ENCODE measurements at places on chromosomes 7 and 10.

DNA sequence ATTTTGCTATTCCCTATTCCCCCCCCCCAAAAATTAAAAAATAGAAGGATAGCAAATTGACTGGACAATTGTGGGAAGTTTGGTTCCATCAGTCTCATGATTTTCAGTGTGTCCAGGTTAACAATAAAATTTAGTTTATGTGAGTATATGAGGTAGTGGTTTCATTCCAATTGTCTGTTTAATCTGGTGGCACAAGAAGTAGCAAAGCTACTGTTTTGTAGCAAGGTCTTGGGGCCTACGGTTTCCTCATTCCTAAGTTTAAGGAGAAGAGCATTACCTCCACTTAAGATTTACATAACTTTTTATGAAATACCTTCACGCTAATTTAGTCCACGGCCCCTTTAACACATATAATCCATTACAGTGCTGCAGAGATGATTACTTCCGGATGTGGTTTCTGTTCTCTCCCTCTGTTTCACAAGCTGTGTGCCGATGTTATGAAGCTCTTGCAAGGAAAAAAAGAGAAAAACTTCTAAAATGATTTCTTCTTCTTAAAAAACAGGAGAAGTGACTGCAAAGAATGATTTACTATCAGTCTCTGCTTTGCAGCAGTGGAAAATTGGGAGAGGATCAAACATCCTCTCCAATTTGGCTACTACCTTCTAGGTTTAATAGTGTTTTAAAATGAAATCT is 32.7 kb upstream of the NPVF start:
- DNase-seq = no peak

DNA sequence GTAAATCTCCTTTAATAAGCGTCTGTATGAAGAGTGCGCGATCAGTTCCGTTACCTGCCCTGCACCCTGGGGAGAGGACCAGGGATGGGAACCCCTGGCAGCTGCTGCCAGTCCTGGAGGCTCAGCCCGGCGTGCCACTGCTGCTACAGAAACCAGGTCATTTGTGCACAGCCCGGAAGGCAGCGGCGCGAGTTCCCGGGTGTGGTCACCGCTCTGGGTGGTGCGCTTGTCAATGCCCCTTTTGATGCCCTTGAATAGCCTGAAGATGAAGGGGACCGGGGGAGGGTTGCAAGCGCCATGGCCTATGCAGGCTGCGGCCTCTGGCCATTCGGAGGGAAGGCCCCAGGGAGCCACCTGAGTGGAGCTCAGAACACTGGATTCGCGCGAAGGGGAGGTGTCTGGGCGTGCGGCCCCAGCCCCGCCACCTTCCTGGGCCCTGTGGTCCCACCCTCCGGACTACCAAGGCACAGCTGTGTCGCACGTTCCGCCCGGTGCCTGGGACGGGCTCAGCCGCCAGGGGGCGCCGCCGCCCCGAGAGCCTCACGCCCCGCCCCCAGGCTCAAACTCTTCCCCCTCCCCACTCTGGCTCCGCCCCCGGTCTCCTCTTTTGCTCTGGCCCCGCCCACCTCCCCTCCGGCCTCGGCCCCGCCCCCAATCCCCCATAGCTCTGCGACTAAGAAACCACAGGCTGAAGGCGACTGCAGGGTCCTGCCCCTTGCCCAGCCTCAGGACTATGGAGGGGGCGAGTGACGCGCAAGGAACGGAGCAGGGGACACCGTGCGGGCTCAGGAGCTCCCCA is 16.5 kb downstream of the AP5Z1 start:
- peak; percentile 84 for DNase-seq

- DNase-seq = no peak
Measured at GRCh38 chr7:95922191-95922590, 149.8 kb downstream of the DYNC1I1 start.

DNA sequence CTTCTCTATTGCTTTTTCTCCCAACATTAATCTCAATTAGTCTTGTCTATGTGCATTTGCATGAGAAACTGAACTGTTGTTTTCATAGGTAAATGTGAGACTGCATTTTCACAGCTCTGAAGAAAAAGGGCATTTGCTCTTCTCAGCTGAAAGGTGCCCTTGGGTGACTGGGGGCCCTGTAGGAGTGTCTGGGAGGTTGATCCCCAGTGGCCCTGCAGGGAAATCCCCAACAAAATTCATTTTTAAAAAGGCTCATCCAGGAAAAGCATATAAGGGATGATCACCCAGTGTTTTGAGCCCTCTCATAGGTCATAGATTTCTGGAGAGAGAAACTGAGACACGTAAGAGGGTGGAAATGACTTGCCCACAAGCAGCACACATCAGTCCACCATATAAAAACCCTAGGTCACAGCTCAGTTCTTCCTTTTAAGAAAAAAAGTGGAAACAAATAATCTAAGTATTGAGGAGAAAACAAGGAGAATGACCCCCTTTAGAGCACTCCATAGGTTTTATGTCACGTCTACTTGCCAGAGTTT is 190.3 kb upstream of the AHR start:
- no peak for DNase-seq

- DNase-seq = no peak
Measured at GRCh38 chr7:74365322-74366022, 76.3 kb downstream of the CLIP2 start.

DNA sequence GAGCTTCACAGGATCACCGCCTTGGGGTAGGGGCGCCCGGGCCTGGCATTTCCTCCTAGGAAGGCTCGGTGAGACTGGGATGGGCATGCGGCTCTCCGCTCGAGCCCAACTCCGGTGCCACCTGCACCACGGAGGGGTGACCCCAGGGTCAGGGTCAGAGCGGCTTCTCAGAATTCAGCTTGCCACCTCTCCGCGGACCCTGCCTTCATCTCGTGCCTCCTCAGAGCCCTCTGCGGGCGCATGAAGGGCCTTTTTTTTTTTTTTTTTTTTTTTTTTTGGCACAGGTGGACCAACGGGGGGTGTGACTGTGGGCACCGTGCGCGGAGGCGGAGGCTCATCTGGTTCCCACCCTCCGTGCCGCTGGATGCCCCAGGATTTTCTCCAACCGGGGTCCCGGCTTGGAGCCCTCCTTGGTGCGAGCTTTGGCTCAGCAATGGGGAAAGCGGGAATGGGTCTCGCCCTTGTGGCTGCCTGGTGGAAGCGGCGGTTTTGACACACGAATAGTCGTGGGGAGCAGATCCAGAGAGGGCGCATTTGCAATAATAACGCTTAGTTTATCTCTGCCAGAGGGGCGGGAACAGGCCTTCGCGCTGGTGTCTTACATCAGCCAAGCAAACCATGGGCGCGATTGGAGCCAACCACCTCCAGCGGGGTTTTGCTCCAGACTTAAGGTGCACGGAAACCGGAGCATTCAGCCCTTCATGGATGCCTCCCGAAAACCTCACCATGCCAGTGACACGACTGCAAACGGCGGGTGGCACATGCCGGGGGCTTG is 5.0 kb upstream of the TNRC18 start:
- DNase-seq = no peak

DNA sequence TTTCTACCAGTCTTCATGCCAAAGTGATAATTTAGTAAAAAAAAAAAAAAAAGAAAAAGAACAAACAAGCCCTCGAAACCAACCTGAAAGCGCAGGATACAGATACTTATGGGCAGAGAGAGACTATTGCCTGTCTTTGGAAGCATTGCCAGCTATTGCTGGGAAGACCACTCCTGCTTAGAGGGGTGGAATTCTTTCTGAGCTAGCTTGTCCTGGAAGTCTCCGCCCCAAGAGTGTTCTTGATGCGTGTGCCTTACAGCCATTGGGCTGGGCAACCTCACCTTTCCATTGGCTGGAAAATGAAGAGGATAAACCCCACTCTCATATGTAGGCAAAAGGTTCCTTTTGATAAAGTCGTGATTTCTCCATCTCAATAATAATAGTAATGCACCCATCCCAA is 19.9 kb upstream of the INSYN2A start:
- no peak for DNase-seq

GRCh38 chr7:18175801-18176450 is 148.3 kb upstream of the PRPS1L1 start:
- DNase-seq = no peak

DNA sequence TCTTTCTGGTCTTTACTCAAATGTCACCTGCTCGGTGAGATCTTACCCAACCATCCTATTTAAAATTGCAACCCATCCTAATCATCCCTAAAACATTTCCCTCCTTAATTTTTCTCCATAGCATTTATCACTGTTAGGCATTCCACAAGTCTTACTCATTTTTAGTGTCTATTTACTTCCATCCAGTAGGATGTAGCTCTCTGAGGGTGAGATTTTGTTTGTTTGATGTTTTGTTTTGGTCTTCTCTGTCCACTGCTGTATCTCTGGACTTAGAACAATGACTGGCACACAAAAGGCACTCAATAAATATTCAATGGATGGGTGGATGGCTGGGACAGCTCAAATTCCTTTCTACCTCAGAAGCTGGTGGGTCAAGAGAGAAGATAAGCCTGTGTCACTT is 15.8 kb upstream of the DUSP5 start:
- DNase-seq = no peak

- no peak for DNase-seq
Measured at GRCh38 chr10:121450247-121450646, 148.0 kb downstream of the FGFR2 start.

DNA sequence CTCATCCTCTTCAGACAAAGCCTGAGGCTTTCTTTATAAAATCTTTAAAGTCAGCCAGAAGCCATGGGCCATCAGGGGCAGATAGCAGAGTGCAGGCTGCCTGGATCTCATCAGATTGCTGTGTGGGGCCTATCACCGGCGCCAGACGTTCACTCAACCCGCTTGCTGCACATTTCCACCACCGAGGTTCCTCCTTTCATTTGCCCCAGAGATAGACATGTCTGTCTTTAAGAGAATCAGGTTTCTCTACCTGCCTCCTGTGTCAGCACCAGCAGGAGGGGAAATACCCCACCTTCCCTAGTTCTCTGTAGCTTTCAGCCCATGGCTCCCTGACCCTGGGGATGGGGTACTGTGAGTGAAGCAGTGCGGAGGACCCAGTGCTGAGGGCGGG is 22.0 kb downstream of the SLC18A2 start:
- no peak for DNase-seq

GRCh38 chr10:88089498-88089897 is 226.1 kb downstream of the PTEN start:
- no peak for DNase-seq

DNA sequence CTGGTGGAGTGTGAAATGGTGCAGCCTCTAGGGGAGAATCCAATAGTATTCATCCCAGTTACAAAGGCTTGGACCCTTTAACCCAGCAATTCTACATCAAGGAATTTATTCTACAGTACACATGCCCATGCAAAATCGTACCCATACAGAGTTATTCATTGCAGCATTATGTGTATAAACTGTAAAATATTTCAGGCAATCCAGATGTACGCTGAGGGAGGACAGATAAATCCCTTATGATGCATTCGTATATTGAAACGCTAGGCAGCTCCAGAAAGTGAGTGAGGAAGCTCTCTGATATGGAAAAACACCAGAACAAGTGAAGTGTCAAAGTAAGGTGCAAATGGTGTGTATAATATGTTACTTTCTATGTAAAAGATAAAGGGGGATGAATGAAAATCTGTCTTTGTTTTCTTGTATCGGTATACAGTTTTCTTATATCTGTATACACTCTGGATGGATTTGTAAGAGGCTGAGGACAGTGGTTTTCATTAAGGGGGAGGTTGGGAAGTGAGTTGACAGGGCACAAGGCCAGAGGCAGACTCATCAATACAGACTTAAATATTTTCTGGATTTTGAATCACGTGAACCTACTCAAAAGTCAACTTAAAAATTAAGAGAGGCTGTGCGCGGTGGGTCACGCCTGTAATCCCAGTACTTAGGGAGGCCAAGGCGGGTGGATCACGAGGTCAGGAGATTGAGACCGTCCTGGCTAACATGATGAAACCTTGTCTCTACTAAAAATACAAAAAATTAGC is 17.1 kb downstream of the VWA2 start:
- DNase-seq = no peak

DNA sequence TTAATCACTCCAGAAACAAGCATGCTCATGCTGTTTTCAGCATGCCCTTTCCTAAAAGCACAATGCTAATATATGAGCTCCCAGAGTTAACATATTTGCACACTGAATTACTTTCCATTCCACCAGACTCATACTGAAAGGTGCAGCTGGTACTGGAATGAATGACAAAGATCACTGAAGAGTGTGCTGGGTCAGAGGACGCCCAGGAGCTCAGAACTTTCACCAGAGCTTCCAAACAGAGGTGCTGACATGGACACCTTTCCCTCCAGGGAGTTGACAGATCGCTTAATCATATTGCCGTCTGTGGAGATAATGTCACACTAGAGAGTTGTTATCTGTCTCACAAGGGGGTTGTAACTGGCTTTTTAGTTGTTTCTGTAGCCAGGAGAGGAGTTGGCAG is 292.9 kb downstream of the LHFPL3 start:
- no peak for DNase-seq

- no peak for DNase-seq
Measured at GRCh38 chr7:37482953-37483352, 34.3 kb upstream of the ELMO1 start.

- DNase-seq = no peak
Measured at GRCh38 chr7:64999165-65000004, 7.1 kb downstream of the ERV3-1 start.

DNA sequence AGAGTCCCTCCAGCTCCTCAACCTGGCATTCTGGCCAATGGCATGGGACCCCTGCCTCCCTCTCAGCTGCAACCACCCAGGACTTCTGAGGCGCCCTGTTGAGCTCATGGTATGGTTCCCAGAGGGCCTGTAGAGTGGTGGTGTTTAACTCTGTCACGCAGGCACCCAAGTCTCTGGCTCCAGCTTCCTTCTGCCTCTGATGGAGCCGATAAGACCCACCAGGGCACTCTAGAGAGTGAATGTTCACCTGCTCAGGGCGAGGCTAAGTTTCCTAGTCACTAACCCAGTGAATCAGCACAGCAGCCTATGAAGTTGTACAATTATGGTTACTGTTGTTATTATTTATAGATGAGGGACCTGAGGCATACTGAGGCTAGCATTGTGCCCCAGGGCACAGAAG is 120.4 kb downstream of the ZMIZ1 start:
- no peak for DNase-seq

DNA sequence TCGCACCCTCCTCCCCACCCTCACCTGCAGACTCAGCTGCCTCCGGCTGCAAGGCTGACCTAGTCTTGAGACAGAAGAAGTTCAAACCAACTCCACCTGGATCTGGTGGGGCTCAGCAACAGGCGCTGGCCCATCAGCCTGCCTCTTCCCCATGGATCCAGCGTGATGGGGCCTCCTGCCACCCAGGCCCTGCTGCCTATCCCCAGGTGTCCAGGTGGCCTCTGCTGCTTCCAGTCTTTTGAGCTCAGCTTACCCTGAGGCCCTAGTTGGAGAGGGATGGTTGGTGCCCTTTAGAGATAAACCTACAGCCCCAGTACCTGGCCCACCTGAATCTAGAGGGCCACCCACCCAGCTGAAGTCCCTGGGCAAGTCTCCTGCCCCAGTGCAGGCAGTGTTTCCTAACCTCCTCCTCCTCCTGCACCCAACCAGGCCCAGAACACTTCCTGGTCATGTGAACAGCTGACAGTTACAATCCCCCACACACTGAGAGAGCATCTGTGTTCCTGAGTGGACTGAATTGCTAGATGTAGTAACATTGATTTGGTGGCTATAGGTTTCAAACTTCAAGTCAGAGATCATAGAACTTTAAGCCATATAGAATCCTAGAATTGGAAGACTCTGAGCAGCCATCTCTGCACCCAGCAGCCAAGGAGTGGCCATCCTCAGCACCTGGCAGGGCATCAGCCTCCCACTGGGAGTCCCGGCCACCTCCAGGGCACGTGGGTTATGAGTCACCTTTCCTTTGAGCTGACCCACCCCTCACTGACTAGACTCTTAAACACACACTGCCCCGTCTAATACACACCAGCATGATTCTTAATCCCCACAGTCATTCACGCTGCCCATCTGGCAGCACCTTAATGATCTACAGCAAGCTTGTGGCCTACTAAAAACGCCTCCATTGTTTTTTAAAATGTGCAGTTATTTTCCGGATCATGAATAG is 51.9 kb downstream of the ALOX5 start:
- DNase-seq = no peak

GRCh38 chr10:46559231-46559671 is 2.8 kb upstream of the GPRIN2 start:
- DNase-seq = no peak

All from activated naive CD4-positive, alpha-beta T cell treated with anti-CD3 and anti-CD28 coated beads, Interleukin-2, amount 50 U/mL, for 16 hours (primary cell).